ENCODE measurements at places on chromosomes 3 and 15. TPM values are rescaled to one million over a fixed set of nuclear protein-coding genes. Genes with fewer than 3 reads are reported as not detected.

The DNAH1 gene
- total RNA-seq = 14.8 TPM

The ESYT3 gene
- 2.0 TPM for total RNA-seq

The CXCR6 gene
- 2.9 TPM for total RNA-seq

The MINAR1 gene
- 3.0 TPM for total RNA-seq

The STAB1 gene
- 50.4 TPM for total RNA-seq

The CATSPER2 gene
- 8.3 TPM for total RNA-seq

The SLC6A20 gene
- total RNA-seq = 5.3 TPM

The CHRNA5 gene
- total RNA-seq = not detected

The SEMA3F gene
- total RNA-seq = 25.4 TPM

The CP gene
- 5.7 TPM for total RNA-seq

All from body of pancreas (tissue), 4 donors.